ENCODE measurements at places on chromosomes 2 and 18.

DNA sequence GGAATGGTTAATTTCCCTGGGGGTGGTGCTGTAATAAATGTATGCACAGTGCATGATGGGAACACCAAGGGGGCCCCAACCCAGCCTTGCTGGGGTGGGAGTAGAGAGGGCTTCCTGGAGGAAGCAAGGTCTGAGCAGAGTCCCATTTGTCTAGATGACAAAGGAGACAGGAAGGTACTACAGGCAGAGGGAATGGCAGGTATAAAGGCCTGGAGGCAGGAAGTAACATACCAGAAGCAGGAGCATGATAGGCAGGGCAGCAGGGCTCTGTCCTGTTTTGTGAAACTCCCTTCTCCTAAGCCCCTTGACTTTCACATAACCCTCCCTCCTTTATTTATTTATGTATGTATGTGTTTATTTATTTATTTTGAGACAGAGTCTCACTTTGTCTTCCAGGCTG lies 3.9 kb downstream of the GMPPA start:
- DNase-seq: no peak

GRCh38 chr2:96505231-96505889 lies at the start of gene NEURL3:
Gene NEURL3 (minus strand): TSS chr2:96505357. CDS start chr2:96505286, 71 bp downstream.
- DNase-seq: no peak

DNA sequence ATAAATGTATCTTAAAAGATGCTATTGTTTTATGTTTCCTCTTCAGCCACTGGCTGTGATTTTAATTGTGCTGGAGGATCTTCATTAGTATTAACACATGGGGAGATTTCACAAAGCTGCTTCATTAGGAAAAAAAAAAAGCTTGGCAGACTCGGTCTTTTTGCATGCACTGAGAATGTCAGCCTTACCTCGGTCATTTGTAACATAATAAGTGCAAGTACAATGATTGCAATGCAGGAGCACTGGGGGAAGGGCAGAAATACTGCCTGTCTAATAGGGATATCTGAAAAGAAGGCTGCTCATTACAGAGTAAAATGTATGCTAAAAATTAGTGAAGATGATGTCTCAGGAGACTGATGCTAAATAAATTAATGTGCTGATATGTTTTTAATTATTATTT lies 1.3 kb upstream of the BAZ2B start:
- no peak for DNase-seq

- DNase-seq: no peak
These were observed 51.3 kb upstream of the ZNF397 start for GRCh38 chr18:35189510-35189909.

DNA sequence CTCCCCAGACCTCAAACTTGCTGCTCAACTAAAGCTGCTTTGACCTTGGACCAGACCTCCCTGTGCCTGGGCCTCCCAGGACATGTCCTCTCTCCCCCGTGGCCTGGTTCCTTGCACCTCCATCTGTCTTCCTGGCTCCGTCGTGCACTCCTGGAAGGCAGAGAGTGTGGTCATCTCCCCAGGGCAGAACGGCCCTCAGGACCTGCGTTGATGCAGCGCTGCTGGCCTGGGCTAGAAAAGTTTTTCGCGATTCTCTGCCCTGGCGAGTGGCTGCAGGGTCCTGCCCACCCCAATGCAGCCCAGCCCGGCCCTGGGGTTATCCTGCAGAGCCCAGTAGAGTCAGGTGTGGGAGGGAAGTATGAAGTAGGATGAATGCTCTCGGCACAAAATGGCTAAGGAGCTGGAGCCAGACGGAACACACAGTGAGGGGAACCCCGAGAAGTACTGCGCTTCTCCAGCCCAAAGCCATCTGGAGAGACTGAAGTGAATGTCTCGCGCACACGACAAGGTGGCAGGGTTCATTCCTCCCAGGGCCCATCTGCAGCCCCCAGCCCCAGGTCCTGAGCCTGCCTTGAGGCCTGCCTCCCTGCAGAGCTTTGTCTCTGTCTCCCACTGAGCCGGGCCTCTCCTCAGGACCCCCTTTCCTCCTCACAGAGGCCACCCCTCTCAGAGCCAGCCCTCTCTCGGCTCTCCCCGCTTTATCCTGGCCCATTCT lies 41.7 kb downstream of the ATOH8 start:
- no peak for DNase-seq

- DNase-seq: no peak
These were observed 17.3 kb downstream of the SALL3 start for GRCh38 chr18:78996741-78997490.

- no peak for DNase-seq
These were observed 60.8 kb downstream of the SETBP1 start for GRCh38 chr18:44741511-44741910.

DNA sequence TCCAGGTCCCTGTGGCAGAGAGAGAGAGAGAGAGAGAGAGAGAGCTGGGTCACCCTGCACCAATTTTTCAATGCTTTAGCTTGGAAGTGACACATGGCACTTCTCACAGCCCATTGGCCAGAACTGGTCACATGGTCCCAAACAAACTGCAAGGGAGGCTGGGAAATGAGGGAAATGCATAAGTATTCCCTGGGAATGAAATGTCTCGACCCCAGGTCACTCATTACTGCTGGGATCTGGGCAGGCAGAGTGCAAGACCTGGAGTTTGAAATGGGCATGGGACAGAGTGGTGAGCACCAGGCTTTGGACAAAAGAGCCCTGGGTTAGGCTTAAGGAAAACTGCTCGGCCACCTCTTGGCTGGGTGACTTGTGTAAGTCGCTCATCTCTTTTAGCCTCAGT lies 37.0 kb downstream of the SMAD7 start:
- no peak for DNase-seq

All from activated CD4-positive, alpha-beta T cell treated with anti-CD3 and anti-CD28 coated beads for 48 hours (primary cell).